ENCODE measurements at places on chromosomes 6 and 20.
A peak's percentile ranks its signal among the peaks of the same experiment; 100 is the strongest.

GRCh38 chr20:753136-753535, 15.2 kb downstream of the SLC52A3 start:
- DNase-seq: no peak

GRCh38 chr6:134809130-134809529, 140.8 kb downstream of the ALDH8A1 start:
- DNase-seq: no peak

DNA sequence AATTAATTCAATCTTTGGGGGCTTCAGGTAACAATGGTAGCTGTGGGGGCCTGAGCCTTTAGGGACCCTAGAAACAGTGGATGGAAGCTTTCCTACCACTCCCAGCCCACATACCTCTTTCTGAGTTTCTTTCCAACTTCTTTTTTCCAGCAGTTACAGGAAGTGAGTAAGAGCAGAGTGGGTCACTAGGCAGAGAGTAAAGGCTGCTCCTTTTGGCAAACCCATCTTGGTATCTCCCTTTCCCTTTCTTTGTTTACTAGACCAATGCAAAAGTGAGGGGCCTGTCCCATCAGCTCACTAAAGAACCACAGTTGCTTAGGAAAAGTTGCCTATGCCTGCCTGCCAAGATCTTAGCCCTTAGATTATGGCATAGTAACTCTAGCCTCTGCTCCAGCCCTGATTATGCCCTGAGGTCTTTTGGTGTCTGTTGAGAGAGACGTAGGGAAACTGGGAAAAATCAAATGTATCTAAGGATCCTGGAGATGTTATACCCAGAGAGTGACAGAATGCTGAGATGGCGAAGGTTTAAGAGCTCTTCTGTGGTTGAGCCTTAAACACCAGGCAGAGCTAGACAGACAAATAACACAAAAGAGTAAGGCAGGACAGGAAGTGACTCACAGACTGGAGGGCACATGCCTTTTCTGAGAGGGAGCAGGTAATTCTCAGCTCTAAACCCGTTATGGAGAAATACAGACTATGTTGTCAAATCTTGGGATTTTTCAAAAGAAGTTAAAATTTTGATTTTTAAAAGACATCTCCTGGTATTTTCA, 31.3 kb downstream of the TRMT6 start:
- DNase-seq: no peak

DNA sequence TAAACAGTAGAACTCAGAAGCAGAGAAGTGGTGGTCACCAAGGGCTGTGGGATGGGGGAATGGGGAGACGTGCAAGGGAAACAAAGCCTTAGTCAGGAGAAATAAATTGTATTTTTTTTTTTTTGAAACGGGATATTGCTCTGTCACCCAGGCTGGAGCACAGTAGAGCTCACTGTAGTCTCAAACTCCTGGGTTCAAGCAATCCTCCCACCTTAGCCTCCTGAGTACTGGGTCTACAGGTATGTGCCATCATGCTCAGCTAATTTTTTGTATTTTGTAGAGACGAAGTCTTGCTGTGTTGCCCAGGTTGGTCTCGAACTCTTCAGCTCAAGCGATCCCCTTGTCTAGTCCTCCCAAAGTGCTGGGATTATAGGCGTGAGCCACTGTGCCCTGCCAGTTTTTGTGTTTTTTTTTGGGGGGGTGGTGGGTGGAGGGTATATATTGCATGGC, 3.4 kb downstream of the HSPA1B start:
- DNase-seq: no peak

DNA sequence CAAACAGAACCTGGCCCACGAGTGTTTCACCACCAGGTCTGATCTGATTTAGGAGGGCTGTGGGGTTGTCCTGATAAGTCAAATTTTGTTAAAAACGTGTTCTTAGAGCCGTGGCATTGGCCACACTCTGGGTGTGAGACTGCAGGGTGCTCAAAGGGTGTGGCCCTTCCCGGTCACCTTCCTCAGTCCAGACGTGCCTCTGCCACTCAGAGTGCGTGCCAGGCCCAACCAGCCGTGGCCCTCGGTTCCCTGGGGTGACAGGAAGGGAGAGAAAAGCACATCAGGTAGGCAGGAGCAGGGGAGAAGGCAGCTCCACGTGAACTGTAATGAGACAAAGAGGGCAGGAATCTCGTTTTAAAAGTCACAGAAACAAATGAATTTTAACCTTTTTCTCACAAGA, 115.4 kb downstream of the FAM120B start:
- DNase-seq: no peak

DNA sequence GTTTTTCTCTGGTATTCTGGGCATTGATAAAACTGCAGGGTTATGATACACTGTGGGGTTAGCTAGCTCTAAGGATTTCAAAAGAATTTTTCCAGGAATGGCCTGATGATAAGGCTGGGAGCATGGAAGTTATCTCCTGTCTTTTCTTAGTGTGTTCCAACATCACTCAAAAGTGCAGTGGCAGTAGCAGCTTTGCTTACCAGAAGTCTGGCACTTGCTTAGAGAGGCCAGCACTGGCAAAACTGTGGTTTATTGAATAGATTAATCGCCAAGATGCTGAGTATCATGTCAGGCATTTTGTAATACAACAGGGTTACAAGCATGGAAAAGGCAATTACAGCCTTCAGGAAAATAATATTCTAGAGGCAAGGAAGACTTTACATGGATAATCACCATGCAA, 719.5 kb upstream of the GJE1 start:
- no peak for DNase-seq

DNA sequence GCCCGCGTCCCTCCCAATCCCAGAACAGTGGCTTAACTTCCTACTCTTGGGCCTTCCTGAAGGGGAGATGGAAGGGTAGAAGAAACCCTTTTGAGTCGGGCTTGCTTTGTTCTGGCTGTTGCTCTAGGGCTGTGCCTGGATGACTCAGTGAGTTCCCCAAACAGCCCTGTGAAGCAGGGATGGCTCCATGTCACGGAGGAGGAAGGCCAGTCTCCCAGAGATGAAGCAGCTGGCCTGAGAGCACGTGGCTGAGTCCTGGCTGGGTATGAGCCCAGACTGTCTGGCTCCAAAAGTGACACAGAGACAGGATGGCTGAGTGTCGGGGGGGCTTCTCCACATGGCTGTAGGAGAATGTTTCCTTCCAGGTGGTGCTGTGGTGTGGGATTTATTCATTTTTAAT, 4.6 kb downstream of the SYTL3 start:
- peak; percentile 78 for DNase-seq

GRCh38 chr6:129321303-129321702, 388.7 kb downstream of the ARHGAP18 start:
- no peak for DNase-seq

- peak; percentile 23 for DNase-seq
These were observed 5.7 kb upstream of the NECAB3 start for GRCh38 chr20:33679758-33680485.

- DNase-seq: no peak
These were observed 168.8 kb downstream of the BCAS1 start for GRCh38 chr20:53901497-53902096.

DNA sequence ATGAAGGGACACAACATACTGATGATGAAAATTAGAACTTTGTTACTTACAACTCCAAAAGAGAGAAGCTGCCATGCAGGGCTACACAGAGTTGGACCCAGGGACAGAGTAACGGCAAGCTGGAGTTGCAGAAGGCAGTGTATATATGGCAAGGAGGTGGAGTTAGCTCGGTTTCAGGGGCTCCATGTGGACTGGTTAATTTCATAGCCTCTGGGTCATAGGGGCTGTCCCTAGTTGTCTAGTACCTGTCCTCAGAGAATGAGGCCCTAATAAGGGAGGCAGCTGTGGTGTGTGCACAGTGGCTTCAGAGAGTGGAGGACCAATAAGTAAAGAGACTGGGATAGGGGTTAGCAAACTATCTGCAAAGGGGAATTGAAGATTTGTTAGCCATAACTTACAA, 7.9 kb upstream of the ZSCAN12 start:
- no peak for DNase-seq

GRCh38 chr6:52728394-52728793, 34.9 kb downstream of the GSTA2 start:
- no peak for DNase-seq

- no peak for DNase-seq
These were observed 78.0 kb downstream of the RWDD2A start for GRCh38 chr6:83270971-83271719.

DNA sequence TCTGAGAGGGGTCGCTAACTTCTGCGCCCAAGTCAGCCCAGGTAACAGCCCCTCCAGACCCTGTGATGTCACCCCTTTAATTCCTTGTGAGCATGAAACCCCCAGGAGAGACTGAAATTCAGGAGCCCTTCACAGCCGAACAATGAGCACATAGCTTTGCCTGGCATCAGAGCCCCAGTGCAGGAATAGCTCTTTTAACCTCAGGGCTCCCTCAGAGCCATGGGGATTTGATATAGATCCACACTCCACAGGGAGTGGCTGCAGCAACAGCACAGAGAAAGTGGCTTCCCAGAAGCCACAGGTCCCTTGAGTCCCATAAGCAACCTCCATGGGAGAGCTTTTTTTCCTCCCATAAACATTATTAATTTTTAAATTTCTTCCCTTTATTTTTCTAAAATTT, 150.0 kb upstream of the MARCKS start:
- DNase-seq: no peak

DNA sequence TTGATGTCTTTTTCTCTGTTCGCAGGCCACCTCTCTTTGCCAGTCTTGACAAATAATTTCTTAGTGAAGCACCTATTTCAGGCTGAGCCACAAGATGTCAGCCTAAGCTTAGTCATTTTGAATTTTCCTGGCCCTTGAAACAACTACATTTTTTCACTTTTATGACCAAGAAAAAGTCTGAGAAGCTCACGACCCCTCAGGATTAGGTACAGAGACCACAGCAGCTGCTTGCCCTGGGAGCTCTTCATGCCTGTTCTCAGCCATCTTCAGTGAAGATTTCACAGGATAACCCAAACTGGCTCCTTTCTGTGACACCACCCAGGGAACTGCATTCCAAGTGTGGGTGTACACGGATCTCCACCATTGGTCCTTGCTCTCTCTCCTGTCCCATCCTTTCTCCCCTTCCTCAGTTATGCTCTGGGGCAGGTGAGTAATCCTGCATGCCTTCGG, 38.4 kb upstream of the SPTLC3 start:
- peak; percentile 41 for DNase-seq

DNA sequence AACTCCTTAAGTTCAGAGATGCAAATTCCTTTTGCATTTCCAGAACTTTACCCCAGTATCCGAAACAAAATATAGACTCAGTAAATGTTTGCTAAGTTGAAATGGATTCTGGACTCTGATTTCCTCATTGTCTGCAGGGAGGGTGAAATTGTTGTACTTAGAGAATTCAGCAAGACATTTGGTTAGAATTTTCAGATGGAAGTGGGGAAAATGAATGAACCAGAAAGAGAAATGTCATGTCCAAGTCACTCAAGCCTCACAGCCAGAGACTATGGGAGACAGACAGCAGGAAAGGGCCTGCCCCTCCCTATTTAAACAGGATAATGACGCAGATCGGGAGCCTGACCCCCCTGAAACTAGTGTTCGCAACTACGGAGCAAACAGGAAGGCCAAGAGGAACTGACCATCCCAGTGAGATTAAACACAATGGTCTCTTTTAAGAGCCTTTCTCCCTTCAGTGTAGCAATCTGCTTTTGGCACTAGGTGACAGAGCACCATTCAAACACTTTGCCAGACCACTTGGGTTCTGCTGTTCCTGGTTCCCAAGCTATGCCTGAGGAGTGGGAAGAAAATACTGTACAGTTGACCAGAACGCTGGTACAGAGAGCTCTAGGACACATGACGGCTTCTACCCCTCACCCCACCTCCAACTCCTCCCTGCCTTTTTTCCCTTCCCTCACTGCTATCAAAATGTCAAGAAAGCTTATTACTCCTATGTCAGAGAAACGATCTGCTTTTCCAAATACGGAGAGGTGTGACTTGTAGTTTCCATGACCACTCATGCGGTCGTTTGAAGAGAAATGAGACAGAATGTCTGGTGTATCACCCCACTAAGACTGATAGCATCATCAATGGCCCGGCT, 13.7 kb downstream of the NEDD9 start:
- no peak for DNase-seq

- DNase-seq: no peak
These were observed 6.3 kb downstream of the OSER1 start for GRCh38 chr20:44204156-44204831.

DNA sequence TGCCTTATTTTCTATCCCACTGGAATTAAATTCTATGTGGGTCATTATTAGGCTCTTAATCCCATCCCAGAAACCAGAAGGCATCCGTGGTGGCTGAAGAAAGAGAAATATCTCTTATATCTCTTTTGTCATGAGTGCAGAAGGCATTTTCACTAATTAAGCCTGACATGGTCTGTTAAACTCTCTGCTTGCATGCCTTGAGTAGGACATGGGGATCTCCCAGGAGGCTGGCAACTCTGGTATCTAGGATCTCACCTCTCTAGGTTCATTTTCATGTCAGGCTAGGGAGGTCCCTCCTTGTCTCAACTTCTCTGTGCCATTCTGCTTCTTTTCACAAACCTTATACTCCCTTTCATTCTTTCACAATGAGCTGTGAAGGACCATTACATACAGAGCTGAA, 25.3 kb upstream of the GPR63 start:
- DNase-seq: no peak

GRCh38 chr20:6184086-6184485, 61.3 kb upstream of the FERMT1 start:
- DNase-seq: no peak

DNA sequence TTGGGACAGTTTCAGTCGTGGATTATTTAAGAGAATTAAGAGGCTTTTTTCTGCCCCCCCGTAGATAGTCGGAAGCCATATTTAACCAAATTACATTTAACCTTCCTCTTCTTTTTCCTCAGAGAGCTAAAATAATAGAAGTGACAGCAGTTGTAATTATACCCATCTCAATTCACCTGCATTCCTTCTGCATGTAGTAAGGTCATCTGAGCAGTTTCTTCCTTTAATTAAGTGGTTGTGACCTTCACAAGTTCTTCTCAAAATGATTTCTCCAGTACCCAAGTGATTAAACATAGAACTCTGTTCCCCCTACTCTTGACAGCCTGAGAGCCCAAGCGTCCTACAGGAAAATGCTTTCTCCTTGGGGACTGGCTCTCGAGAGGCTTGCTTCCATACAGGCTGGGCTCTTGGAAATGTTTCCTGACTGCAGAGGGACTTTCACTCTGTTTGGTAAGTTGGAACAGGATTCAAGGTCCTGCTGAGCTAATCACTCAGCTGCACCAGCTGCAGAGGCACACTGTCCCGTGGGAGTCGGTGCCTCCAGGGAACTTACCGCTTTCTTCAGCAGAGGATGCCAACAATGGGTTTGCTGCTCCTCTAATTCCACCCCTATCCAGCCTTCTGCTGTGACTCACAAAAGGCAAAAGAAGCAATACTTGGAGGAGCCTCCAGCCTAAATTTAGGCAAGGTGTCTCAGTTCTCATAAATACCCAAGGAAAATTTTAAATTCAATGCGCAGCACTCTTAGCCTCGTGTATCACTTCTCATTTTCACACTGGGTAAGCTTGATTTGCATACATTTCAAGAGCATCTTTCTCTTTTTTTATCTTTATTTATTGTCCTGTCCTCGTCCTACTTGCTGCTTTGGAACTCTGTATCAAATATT, 414.9 kb downstream of the KIF16B start:
- no peak for DNase-seq

GRCh38 chr6:10000551-10000950, 414.3 kb downstream of the TFAP2A start:
- no peak for DNase-seq

DNA sequence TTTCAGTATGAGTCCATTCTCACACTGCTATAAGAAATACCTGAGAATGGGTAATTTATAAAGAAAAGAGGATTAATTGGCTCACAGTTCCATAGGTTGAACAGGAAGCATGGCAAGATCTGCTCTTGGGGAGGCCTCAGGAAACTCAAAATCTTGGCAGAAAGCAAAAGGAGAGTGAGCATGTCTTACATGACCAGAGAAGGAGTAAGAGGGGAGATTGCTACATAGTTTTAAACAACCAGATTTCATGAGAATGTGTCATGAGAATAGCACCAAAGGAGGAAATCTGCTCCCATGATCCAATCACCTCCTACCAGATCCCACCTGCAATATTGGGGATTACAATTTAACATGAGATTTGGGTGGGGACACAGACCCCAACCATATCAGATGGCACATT, 672.4 kb downstream of the HTR1B start:
- no peak for DNase-seq
